HTR-8/SVneo (cell line): ENCODE measurements at places on chromosomes 12 and 14.

GRCh38 chr12:57320639-57321038 lies 69.7 kb upstream of the STAC3 start:
- no peak for DNase-seq

DNA sequence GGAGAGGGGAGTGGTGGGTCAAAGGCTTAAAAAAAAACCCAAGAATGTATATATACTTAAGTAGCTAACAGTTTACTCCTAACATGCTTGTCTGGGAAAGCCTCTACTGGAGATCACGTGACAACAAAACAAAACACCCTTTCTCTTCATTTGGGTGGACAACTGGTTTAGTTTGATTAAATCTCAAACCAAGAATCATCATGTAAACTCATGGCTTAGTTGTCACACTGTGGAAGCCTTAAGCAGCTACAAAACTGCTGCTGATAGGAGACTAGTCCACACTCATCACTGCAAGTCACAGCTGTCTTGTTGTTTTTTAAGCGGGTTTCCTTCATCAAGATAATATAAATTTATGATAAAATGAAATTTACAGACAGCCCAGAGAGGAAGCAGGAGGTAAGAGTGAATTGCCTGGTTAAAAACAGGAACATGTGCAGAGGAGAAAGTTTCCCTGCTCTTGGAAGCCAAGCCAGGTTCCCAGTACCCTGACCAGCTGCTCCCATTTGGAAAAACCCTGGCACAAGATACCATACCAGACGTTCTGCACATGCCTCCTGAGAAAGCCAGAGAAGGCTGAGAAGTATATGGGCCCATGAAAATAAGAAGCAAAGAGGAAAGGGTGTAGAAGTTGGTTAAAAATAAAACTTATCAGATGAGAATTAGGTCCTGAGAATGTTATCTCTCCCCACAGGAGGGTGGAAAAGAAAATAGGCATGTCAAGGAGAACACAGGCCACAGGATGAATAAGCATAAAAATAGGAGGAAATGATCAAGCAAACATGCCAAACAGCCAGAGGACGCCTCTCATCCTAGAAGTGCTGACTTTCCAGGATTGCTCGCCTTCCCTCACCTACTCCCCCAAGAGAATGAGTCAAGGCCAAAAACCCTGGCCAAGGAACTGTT lies 34.0 kb downstream of the EGLN3 start:
- no peak for DNase-seq

DNA sequence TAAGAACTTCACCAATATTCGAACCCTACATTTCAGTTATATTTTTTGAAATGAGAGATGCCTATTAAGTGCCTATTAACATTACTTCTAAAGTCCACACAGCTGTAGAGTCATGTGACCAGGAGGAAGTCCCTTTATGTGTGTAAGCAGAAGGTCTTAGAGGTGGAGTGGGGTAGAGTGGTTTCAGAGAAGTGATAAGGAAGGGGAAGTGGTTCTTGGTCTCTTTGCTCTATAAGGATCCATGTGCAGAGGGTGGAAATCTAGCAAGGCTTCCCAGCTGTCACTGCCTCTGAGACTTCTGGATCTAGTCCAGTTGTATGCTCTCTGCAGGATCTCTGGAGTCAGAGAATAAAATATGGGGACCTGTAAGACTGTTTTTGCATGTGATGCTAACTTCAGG lies 673.9 kb downstream of the FLRT2 start:
- DNase-seq = no peak

- no peak for DNase-seq
These were observed 18.5 kb downstream of the RPGRIP1 start for GRCh38 chr14:21298358-21298757.

- no peak for DNase-seq
These were observed 486.4 kb downstream of the TMTC2 start for GRCh38 chr12:83172866-83173649.

DNA sequence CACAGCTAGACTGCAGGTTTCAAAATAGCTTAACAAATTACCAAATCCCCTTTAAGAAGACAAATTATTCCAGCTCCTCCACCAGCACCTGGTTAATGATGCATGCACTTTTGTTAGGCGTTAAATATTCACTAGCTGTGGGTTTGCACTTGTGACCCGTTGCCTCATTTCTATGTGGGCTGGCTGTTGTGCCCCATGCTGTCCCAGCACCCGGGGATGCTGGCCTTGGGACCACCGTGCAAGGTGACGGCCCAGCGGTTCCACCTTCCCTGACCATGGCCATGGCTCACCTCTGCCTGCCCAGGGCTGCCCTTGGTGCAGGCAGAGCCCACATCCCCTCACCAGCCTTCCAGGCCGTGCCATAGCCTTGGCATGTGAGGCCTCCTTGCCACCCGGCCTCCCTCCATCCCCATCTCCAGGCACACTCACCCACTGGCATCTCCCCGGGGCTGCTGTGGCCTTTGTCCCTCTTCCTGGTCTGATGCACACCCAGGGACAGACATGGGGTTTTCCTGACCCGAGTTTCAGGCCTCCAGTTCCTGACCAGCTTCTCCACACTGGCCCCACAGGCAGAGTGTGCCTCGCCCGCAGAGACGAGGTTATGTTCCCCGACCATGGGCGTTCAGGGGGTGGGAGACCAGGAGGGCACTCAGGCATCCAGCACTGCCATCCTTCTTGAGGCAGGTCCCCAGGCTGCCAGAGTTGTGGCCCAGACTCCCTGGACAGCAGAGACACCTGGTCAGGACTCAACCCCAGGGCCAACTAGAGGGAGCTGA lies 20.3 kb upstream of the C14orf180 start:
- DNase-seq = no peak

DNA sequence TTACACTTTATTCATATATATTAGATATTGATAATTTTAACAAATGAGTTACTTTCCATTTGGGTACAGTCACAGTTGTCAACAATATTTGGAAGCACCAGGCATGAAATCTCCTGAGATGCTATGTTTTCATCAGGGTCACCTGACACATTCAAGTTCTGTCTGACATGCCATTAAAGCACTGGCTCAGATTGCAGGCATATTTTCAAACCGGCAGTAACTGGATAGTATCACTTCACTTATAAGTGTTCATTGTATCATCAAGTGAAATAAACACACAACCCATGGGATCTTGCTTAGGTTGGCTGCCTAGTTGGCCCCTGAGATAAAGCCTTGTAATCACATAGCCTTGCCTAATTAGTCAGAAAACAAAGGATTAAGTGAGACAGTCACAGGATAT lies 4.8 kb downstream of the IFNG start:
- no peak for DNase-seq

GRCh38 chr12:63909746-63910145 lies 65.2 kb downstream of the SRGAP1 start:
- DNase-seq = no peak

GRCh38 chr12:131946757-131947156 lies 3.0 kb upstream of the EP400 start:
- no peak for DNase-seq

DNA sequence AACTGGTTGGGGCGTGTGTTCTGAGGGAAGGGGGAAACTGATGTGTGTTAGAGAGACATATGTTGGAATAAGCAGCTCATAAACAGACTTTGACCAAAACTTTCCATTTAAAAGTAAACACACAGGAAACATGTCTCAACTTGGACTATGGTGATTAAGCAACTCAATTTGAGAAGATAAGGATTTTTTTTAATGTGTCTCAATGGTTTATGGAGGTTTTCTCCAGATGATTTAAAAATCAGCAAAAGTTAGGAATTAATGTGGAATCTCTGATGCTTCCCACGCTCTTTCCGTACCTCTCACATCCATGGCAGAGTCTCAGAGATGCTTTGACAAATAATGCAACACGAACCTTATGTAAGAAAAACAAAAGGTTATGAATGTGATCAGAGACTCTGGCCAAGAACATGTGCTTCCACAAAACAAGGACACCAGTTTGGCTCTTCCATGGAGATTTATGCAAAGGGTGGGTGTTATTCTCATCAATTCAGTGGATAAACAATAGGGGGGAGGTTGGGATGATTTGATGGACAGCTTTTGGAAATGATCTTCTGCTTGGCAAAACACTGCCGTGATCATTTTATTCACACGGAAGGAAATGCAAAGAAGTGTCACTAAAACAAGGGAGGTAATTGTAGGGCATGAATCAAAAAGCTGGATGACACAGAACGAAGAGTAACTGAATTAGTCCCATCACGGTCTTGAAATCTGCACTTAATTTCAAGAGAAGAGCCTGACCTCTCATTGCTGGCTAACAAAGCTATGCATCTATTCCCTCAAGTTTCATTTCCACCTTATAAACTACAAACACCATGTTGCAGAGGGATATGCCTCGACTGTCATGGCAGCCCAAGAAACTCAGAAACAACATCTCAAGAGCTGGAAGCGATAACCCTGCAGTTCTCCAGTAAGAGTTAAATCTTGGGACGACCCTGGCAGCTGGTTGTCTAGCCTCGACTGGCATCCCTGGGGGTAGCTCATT lies 76.5 kb downstream of the FOXN3 start:
- no peak for DNase-seq

DNA sequence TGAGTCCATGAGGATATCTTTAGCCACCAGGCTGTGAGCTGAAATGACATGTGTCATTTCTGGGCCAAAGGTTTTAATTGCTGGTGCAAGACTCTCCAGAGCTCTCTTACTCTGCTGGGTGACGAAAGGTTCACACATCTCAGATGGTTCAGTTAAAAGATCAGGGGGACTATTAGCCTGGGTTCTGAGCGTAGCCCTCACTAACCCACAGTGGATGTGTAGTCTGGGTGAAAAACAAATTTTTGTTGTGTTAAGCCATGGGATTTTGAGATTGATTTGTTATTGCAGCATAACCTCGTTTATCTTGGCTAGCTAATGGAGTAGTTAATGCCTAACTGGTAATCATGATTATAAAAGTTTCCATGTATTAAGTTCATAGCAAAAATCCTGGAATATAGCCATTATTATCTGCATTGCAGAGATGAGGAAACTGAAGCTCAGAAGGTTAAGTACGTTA lies 251.5 kb downstream of the RMST start:
- DNase-seq = no peak

- DNase-seq = no peak
These were observed 383.4 kb downstream of the KCNH5 start for GRCh38 chr14:62661818-62662217.

DNA sequence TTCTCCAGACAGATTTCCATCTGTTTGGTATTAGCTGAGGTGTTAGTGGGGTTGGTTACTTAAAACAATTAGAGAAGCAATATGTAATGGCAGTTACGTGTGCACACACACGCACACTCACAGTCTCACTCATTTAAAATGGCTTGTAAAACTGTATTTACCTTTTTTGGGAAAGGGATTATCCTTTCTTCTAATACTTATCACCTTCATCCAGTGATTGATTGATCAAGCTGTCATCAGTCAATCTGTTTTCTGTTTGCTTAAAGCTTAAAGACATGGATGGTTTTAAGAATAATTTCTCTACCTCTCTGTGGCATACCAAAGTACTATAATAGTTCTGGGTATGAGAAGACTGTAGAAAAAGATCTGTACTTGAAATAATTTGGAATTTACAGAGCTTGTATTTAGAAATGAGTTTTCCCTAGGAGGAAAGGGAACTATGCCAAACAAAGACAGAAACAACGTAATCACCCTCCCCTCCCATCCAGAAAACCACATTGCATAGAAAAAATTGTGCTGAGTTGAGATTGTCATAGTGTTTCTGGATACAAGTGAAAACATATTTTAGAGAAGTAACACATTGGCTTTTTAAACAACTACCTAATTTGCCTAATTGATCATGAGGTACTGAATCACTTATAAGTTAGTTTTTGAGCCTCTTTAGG lies 455.8 kb downstream of the PCNX1 start:
- DNase-seq = no peak

GRCh38 chr12:108564724-108565123 lies 2.3 kb downstream of the ISCU start:
- no peak for DNase-seq

GRCh38 chr12:45757172-45757571 lies 27.7 kb downstream of the ARID2 start:
- no peak for DNase-seq

DNA sequence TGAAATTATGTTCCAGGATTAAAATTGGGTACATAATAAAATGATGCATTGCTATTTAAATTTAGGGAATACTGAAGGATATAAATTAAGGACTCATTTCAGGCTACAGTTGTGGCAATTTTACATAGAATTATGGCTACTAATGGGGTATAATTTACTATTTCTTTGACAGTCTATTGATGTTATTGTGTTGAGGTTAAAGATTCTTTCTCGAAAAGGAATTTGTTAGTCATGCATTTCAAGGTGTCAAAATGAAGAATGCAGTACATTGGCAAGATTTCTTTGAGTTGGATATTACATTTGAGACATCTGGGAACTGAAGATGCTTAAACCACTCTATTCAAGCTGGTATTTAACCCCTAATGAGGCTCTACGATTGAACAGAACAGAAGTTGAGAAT lies 28.3 kb downstream of the SLC5A8 start:
- DNase-seq = peak; percentile 4
